ENCODE measurements at places on chromosomes 6 and 20. TPM values are rescaled to one million over a fixed set of nuclear protein-coding genes. Genes with fewer than 3 reads are reported as not detected.

The GJA10 gene
- not detected for total RNA-seq

The TMEM170B gene
- 8.6 TPM for total RNA-seq

The TFAP2D gene
- not detected for total RNA-seq

The MCCD1 gene
- total RNA-seq = not detected

The PPP1R16B gene
- total RNA-seq = 12.0 TPM

The SUPT3H gene
- 11.4 TPM for total RNA-seq

All from GM23338 (cell line).